ENCODE measurements at places on chromosomes 4 and X.

GRCh38 chr4:24690436-24690835 is 104.9 kb upstream of the SOD3 start:
- no peak for DNase-seq

DNA sequence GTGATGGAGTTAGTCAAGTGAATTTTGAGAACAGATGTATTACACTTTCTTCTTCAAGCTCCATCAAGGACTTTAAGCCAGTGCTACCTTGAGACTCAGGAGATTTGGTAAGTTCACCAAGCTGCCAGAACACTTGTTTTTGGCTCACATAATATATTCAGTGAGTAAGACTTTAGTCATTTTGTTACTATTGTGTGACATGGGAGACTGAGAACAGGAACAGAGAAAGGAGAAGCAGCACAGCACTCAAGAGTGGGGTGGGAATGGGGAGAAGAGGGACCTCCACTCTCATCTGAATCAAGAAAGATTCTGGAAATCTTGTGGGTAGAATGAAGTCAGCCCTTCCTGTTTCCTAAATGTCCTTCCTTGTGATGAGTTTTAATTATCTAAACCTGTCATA is 87.3 kb upstream of the TET2 start:
- DNase-seq, result no peak

DNA sequence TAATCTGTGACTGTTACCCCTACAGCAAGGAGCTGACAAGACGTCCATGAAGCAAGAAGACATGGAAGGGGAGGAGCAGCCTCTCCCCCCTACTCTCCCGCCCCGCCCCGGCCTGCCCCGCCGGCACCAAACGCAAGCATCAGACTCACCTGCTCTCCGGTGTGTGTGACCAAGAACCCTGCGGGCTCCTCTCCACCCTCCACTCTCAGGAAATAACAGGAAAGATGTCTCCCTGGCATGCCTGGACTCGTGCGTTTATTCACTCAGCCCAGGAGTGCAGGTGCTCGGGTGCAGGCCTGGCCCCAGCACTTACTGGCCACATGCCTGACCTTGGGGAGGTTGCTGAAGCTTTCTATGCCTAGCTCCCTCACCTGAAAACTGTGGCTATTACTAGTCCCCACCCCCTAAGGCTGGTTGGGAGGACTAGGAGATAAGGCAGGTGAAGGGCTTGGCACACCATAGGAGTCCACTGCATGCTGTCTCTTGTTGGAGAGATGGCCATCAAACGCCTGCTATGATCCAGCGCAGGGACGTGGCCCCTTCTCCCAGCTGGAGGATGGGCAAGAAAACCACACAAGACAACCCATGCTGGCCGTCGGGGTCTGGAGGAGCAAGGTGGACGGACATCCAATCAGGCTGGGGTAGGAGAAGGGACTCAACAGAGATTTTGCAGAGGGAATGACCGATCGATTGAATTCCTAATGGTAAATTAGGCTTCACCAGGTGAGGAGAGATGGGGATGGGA is 34.9 kb upstream of the CLDN24 start:
- DNase-seq, result no peak

DNA sequence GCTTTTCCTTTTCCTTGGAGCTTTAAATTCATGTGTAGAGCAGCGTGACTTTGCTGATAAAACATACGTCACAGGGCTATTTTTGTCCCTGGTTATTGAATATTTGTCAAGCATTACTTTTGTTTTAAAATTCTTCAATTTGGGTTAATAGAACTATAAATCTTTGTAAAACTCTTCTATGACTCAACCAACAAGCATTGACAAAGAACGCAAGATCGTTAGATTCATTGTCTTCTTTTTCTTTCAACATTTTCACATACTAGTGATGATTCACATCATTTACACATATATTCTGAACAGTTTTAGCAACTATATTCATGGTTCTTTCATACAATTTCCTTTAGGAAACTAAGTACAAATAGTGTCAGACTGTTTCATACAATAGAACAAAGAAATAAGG is 72.0 kb upstream of the GPM6A start:
- no peak for DNase-seq

GRCh38 chr4:182221987-182222386 is 21.2 kb upstream of the TENM3 start:
- DNase-seq, result no peak

- no peak for DNase-seq
Observed at GRCh38 chrX:149865390-149865789, 15.6 kb upstream of the MAGEA8 start.

- no peak for DNase-seq
Observed at GRCh38 chrX:153381684-153382532, 19.2 kb downstream of the PNMA6E start.

DNA sequence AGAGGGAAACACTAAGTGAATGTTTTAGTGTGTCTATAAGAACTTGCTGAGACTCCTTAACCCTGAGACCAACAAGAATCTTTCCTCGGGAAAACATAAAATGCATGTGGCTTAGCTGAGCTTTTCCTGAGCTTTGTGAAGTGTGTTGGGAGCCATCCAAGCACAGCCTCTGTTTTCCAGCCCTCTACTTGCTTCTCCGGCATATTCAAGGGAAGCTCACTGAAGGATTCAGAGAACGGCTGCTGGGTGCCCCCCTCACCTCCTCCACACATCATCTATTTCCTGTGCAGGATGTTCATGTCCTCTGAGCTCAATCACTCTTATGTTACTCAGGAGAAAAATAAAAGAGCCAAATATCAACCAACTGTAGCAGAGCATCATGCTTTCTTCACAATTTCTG is 492.1 kb downstream of the IL15 start:
- no peak for DNase-seq

- no peak for DNase-seq
Observed at GRCh38 chr4:157776930-157777528, 395.8 kb downstream of the GASK1B start.

DNA sequence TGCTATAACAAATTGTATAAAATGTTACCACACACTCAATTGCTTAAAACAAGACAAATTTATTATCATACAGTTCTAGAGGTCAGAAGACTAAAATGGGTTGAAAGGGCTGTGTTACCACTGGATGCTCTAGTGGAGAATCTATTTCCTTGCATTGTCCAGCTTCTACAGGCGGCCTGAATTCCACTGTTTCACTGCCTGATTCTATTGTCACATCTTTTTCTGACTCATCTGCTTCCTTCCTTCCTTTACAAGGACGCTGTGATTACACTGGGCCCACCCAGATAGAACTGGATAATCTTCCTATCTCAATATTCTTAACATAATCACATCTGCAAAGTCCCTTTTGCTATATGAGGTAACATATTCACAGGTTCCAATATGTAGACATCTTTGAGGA is 19.4 kb upstream of the ARMCX1 start:
- DNase-seq, result no peak

GRCh38 chr4:41599192-41599786 is 61.3 kb downstream of the LIMCH1 start:
- no peak for DNase-seq

All from putamen (tissue), 1 donor.